ENCODE measurements at places on chromosomes 7 and 10.
A peak's percentile ranks its signal among the peaks of the same experiment; 100 is the strongest.

DNA sequence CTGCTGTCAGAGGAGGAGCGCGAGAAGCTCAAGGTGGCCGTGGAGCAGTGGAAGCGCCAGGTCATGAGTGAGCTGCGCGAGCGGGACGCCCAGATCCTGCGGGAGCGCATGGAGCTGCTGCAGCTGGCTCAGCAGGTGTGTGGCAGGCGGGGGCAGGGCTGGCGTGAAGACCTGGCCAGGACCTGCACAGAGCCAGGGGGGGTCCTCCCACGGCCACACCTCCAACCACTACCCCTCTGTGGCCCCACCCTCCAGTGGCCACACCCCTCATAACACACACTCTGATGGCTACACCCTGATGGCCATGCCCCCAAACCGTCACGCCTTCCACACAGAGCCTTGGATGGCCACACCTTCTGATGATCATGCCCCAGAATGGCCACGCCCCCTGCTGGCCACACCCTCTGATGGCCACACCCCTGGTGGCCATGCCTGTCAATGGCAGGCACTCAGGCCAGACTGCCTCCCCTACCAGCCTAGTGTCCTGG is 23.4 kb upstream of the DPYSL4 start:
- peak; percentile 49 for DNase-seq

DNA sequence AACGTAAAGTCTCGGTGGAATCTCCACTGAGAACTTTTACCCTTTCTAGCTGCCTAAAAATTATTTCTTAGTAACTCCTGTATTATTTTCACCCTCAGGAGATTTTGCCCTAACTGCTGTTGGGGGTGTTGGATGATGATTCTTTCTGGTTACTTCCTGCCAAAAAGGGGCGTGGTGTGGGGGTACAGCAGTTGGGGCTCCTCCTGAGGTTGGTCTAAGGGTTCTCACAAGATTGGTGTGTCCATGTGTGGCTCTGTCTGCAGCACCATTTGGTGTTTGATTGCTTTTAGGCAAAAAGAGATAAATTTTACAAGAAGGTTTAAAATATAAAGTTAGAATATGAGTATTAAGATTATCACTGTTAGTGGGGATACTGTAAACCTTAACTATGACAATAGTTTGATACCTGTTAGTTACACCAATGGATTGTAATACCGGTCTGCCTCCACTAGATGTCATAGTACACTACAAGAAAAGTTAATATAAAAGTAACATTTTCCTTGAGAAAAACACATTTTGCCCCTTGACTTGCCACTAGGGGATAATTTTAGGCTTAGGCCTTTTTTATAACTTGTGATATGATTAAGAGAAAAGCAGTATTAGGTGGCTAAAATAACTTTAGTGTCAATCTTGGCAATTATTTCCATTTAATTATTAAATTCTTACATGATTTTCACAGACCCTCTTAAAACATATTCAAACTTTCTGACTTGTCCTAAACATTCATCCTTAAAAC is 928.7 kb downstream of the IPMK start:
- no peak for DNase-seq

DNA sequence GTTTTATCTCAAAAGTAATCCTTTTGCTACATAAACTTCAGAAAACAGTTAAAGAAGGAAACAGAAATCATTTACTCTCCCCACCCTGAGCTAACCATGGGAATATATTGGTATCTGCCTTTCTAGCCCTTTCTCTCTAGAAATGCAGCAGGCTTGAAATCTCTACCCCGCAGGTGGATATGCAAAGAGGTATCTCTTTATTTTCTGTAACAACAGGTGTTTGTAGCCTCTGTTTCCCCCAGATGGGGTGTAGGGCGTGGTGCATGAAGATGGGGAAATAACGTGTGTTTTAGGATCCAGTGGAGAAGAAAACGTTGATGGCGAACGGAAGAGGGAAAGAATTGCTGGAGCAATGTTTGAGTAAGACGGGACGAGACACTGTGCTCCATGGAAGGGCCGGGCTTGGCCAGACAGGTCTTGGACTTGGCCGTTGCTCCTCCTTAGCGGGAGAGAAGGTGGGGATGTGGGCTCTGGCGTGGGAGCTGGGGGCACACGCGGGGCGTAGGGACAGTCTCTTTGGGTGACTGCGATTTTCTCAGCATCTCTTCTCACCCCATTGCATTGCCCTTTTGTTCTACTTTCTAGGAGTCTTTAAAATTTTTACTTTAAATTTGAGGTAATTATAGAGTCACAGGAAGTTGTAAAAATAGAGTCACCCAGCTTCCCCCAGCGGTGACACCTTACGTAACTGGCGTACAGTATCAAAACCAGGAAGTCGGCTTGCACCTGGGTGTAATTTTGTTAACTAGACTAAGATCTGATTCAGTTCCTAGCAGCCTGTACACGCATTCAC is 82.9 kb downstream of the ELFN1 start:
- DNase-seq = no peak

GRCh38 chr7:127745445-127745844 is 93.5 kb downstream of the SND1 start:
- peak; percentile 2 for DNase-seq

DNA sequence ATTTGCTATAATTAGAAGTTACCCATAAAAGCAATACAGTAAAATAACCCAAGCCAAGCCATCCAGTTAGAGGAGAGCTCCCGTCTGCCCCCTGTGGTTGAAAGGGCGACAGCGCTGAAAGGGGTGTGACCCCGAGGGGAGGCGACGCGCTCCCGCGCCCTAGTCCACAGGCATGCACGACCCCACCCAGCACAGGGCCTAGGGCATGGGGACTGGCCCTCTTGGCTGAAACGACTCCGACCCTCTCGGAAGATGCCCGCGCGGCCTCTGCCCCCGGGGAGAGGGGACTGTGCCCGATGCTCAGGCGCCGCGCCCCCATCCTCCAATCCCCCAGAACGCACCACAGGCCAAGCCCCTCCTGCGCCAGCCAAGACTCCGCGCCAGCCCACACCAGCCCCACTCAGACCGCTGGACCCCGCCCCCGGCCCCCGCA is 64.0 kb downstream of the CSGALNACT2 start:
- DNase-seq = peak; percentile 32

- DNase-seq = no peak
Observed at GRCh38 chr10:70367195-70367796, 15.1 kb downstream of the LRRC20 start.

DNA sequence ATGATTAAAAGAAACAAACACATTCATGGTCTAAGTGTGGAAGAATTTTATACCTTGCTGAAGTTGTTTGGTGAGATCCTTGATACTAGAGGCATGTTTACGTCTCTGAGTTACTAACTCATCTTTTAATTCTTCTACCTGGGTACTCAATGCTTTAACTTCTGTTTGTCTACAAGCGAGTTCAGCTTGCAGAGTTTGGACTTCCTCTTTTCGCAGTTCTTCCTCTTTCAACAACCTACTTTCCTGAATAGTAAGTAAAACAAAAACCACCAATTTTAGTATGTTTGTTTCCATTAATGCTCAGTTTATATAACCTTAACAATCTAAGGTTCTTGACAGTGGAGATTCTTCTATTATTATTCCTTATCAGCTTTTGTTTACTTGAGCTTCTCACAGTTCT is 42.9 kb downstream of the CCDC186 start:
- DNase-seq = no peak

DNA sequence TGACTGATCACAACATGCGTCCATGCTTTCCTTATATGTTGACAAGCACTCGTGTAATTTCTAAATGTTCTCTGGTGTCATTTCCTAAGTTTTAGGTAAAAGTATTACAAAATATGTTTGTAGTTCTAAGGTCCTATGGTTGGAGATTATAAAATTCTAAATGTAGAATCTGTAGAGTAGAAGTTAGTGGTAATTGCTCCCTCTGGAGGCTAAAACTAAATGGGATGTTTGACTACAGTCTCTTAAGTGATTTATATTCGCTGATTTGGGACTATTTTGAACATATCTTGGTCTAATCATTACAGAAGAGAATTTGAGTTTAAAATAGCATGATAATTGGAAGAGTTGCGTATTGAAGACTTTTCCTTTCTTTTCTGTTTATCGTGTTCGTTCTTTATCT is 74.1 kb downstream of the ZMYND11 start:
- DNase-seq = no peak

GRCh38 chr7:135204876-135205275 is 6.5 kb downstream of the WDR91 start:
- no peak for DNase-seq

DNA sequence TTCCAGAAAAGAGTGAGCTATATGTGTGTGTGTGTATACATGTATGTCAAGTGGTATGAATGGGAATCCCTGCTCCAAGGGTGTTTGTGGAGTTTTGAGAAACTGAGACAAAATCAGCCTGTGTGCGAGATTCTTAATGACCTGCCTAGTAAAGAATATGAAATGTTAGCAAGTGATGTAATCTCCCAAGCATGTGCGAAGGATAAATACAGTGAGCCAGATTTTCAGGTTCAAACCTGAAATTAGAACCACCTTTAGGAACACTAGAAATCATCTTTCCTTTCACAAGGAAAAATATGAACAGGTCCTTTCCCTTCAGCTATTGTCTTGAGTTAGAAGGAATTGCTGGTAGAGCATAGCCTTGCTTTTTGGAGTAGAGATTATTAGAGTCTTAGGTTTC is 457.6 kb downstream of the LRMDA start:
- DNase-seq = no peak

DNA sequence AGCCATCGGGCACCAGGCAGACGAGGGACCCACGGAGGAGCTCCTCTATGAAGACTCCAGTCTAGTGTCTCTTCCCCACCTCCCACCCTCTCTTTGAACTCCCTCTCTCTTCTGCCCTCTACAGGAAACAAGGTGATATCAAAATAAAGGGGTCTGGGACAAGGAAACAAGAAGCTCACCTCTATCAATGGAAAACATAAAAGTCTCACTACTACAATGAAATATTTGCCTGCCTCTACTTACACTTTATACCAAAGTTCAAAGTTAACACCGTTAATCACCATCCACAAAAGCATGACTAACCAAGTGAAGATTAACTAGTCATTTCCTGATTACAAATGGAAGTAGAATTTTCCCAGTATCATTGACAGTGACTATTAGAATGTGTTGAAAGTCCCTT is 82.2 kb downstream of the PARD3 start:
- no peak for DNase-seq

GRCh38 chr7:16669581-16669980 is 23.6 kb downstream of the BZW2 start:
- no peak for DNase-seq

DNA sequence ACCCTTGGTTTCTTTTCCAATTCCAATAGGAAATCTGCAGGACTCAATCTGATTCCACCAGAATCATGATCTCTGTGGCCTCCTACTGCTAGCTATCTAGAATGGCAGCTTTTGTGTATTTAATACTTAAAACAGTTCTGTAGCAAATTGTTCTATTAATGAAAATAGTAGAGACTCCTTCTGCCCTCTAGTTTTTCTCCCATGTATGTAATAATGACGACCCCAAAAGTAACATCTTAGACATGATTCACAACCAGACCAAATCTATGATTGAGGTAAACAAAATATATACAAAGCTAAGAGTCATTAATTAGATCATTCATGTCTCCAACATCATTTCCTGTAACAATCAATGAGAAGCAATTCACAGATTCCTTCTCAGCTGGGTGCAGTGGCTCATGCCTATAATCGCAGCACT is 259.1 kb upstream of the MKLN1 start:
- DNase-seq = no peak

GRCh38 chr10:52959810-52960209 is 187.2 kb upstream of the MBL2 start:
- DNase-seq = no peak

DNA sequence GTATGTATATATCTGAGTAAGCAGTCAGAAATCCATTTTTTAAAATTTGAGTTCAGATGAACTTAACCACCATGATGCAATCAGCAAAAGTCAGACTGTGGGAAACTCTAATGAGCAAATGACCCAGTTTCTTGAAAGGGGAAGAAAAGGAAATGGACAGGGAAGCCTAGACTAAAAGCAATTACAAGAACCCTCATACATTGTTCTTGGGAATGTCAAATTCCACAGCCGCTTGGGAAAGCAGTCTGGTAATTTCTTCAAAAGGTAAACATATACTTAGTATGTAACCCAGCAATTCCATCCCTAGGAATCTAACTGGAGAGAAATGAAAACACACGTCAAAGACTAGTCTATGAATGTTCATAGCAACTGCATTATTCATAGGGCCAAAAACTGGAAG is 16.4 kb upstream of the FOXK1 start:
- no peak for DNase-seq

- DNase-seq = no peak
Observed at GRCh38 chr10:112160834-112161233, 22.7 kb downstream of the GPAM start.

Data from stimulated activated CD4-positive, alpha-beta T cell treated with anti-CD3 and anti-CD28 coated beads, TNF-alpha, amount 100 ng/mL, for 48 hours (primary cell).